ENCODE measurements at places on chromosomes 2 and 18. TPM values are rescaled to one million over a fixed set of nuclear protein-coding genes. Genes with fewer than 3 reads are reported as not detected.

- DNase-seq: no peak
- peak overlapping the region; percentile 90 for H3K27ac ChIP-seq
- H3K4me3 ChIP-seq: no peak overlapping the region
These were observed 3.3 kb downstream of the PSTPIP2 start for GRCh38 chr18:46068763-46069162.

DNA sequence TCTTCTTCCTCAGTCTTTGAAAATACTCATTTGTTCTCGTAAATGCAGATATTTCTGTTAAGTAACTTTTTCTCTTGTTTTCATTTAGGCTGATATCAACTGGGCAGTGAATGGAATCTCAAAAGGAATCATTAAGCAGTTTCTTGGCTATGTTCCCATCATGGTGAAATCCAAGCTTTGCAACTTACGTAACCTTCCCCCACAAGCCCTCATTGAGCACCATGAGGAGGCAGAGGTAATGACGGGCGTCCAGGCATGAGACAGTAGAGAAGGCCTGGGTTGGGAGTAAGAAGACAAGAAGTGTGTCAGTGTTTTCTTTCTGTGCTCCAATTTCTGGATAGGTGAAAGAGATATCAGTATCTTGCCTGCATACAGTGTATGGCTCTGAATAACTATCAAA lies 5.1 kb downstream of the POLR1B start:
- H3K36me3 ChIP-seq: peaks cover 67% of the 10 kb centered on the region
- no peaks in the 10 kb centered on the region for H3K27me3 ChIP-seq
- DNase-seq: peak; percentile 56
- H3K4me1 ChIP-seq: peaks cover 20% of the 10 kb centered on the region
- no peak overlapping the region for H3K4me3 ChIP-seq

SPHKAP gene
- total RNA-seq: not detected

DNA sequence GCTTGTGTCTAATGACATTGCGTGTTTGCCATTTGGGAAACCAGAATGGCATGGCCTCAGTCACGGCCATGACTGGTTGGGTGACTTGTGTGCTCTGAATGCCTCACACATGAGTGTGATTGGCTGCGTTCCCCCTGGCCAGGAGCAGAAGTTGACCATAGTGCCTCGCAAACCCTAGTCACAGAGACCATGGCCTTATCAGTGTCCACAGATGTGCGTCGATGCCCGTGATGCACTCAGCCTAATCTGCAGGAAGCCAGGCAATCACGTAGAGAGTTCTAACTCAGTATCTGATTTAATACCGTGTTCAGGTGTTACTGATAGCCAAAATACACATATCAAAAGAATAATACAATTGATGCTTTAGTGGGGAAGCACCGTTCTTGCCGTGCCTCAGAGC lies 64.0 kb downstream of the BOLA3 start:
- H3K27me3 ChIP-seq: no peaks in the 10 kb centered on the region
- peaks cover 31% of the 10 kb centered on the region for H3K36me3 ChIP-seq
- DNase-seq: no peak
- no peak overlapping the region for H3K27ac ChIP-seq

DNA sequence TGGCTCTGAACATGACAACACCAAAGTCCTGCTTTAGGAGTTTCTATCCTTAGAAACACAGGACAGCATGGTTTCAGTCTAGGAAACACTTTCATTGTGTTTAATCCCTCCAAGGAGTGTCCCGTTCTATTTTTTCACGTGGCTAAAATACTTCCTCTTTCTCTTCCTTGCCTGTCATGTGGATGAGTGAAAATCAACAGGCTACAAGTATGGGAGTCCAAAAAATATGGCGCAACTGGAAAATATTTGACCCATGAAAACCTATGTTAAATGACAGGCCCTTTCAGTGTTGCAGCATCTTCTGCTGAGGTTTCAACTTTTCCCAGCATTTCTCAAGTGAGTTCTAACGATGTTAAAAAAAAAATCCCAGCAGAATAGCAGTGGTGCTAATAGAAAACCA lies 146.3 kb downstream of the LAMA3 start:
- H3K27ac ChIP-seq: no peak overlapping the region
- no peak for DNase-seq
- H3K4me1 ChIP-seq: no peaks in the 10 kb centered on the region
- H3K4me3 ChIP-seq: no peak overlapping the region
- no peaks in the 10 kb centered on the region for H3K27me3 ChIP-seq
- H3K36me3 ChIP-seq: no peaks in the 10 kb centered on the region

DNA sequence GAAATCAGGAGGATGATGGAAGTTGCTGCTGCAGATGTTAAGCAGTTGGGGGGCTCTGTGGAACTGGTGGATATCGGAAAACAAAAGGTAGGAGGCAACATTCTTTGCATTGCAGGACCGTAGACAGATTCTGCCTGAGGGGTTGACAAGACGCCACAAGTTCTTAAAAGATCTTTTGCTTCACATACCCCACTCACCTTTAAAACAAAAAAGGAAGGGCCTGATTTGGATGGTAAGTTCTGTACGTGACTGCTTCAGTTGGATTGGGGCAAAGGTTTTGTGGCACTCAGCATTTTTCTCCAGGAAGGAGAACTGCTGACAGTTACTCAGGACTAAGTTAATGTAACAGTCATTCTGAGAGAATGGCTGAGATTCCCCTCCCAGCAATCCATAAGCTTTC lies 5.2 kb downstream of the CNDP2 start:
- peaks cover 59% of the 10 kb centered on the region for H3K36me3 ChIP-seq
- DNase-seq: no peak
- peaks cover 9% of the 10 kb centered on the region for H3K4me1 ChIP-seq
- no peak overlapping the region for H3K4me3 ChIP-seq
- H3K27ac ChIP-seq: no peak overlapping the region
- H3K27me3 ChIP-seq: no peaks in the 10 kb centered on the region

- no peaks in the 10 kb centered on the region for H3K4me1 ChIP-seq
- no peak for DNase-seq
- no peak overlapping the region for H3K4me3 ChIP-seq
- no peaks in the 10 kb centered on the region for H3K27me3 ChIP-seq
- H3K27ac ChIP-seq: no peak overlapping the region
- no peaks in the 10 kb centered on the region for H3K36me3 ChIP-seq
These were observed 13.9 kb downstream of the ADAM23 start for GRCh38 chr2:206457188-206457634.

DNA sequence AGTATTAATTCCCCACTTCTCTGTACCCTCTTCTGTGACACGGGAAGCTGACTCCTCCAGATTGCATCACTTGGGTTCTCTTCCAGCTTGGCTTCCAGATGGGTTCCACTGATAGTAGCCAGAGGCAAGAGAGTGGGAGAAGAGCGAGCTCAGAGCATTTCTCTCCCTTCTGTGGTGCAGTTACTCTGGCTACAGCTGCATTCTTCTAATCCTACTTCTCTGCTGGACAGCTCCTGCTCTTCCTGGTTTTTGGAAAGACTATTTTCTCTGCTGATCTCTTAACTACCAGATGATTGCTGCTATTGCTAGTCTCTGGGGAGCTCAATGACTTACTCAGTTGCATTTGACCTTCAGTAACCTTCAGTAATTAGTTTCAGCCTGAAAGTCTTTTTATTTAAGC lies 187.5 kb upstream of the MAP2 start:
- H3K36me3 ChIP-seq: no peaks in the 10 kb centered on the region
- H3K4me3 ChIP-seq: no peak overlapping the region
- H3K4me1 ChIP-seq: no peaks in the 10 kb centered on the region
- H3K27me3 ChIP-seq: no peaks in the 10 kb centered on the region

UGT1A8 gene
- total RNA-seq: not detected

CRYGD gene
- not detected for total RNA-seq

SPATA3 gene
- total RNA-seq: not detected

DNA sequence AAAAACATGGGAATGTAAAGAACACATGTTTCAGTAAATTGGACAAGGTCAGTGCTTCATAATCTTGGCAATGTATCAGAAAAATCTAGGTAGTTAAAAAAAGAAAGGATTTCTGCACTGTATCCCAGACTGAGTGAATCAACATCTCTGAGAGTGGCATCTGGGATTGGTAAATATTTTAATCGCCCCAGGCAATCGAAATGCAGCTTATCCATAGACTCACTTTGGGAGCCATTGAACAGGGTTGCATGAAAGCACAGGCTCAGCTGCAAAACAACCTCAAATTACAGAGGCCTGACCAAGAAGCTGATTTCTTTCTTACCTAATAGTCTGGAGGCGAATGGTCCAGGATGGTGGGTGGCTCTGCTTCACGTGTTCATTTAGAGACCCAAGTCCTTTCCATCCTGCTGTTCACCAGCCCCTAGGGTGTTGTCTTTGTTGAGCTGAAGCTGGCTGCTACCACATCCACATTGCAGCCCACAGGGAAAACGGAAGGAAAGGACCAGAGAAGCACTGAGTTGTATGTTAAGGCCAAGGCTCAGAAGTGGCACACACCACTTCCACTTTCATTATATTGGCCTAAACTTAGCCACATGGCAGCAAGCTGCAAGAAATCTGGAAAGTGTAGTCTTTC lies 59.0 kb downstream of the MOGAT1 start:
- H3K4me1 ChIP-seq: peaks cover 30% of the 10 kb centered on the region
- no peaks in the 10 kb centered on the region for H3K36me3 ChIP-seq
- DNase-seq: no peak
- H3K4me3 ChIP-seq: no peak overlapping the region

GRCh38 chr2:202361108-202361507 lies 15.0 kb upstream of the BMPR2 start:
- no peak for DNase-seq
- H3K36me3 ChIP-seq: no peaks in the 10 kb centered on the region
- no peaks in the 10 kb centered on the region for H3K27me3 ChIP-seq
- H3K4me3 ChIP-seq: no peak overlapping the region
- no peak overlapping the region for H3K27ac ChIP-seq

- H3K27ac ChIP-seq: no peak overlapping the region
- H3K36me3 ChIP-seq: no peaks in the 10 kb centered on the region
- peaks cover 6% of the 10 kb centered on the region for H3K4me1 ChIP-seq
- no peak for DNase-seq
These were observed 51.4 kb downstream of the KCNF1 start for GRCh38 chr2:10963155-10963554.

GRCh38 chr2:8641301-8641965 lies 40.4 kb upstream of the ID2 start:
- H3K36me3 ChIP-seq: no peaks in the 10 kb centered on the region
- no peak overlapping the region for H3K4me3 ChIP-seq
- no peaks in the 10 kb centered on the region for H3K27me3 ChIP-seq
- no peak overlapping the region for H3K27ac ChIP-seq

TRABD2A gene
- total RNA-seq: 0.60 TPM

ITPRIPL1 gene
- total RNA-seq: 1.1 TPM

GRCh38 chr2:62423883-62424458 lies 82.0 kb downstream of the TMEM17 start:
- H3K27me3 ChIP-seq: no peaks in the 10 kb centered on the region
- H3K4me1 ChIP-seq: peaks cover 7% of the 10 kb centered on the region
- H3K4me3 ChIP-seq: no peak overlapping the region
- H3K27ac ChIP-seq: no peak overlapping the region
- no peaks in the 10 kb centered on the region for H3K36me3 ChIP-seq
- DNase-seq: no peak

COLEC12 gene
- 4.0 TPM for total RNA-seq

- no peak overlapping the region for H3K4me3 ChIP-seq
- no peaks in the 10 kb centered on the region for H3K27me3 ChIP-seq
- H3K27ac ChIP-seq: no peak overlapping the region
These were observed 59.4 kb downstream of the RHOB start for GRCh38 chr2:20506201-20506685.

EPB41L3 gene
- total RNA-seq: 6.5 TPM

ZSWIM2 gene
- total RNA-seq: not detected

DNA sequence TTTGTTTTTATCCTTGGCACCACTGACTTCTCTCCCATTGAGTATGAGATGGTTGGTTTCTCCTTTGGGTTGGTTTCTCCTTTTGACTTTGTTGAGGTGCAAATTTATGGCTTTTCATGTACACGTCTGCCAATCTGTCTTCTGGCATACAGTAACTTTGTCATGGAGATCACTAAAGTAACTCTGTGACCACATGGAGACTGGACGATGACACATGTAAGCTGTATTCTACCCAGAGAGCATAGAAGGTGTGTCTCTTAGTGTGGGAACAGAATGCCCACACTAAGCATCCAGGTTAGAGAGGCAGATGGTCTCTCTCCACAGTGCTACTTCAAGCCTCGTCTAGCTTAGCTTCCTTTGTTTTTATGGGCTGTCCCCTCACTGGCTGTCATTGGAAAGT lies 897.5 kb downstream of the SUCLG1 start:
- DNase-seq: no peak
- no peaks in the 10 kb centered on the region for H3K27me3 ChIP-seq
- no peaks in the 10 kb centered on the region for H3K4me1 ChIP-seq
- H3K4me3 ChIP-seq: no peak overlapping the region

GRCh38 chr2:198326431-198326830 lies 522.0 kb downstream of the PLCL1 start:
- H3K27me3 ChIP-seq: no peaks in the 10 kb centered on the region
- no peak for DNase-seq
- H3K27ac ChIP-seq: no peak overlapping the region

DNA sequence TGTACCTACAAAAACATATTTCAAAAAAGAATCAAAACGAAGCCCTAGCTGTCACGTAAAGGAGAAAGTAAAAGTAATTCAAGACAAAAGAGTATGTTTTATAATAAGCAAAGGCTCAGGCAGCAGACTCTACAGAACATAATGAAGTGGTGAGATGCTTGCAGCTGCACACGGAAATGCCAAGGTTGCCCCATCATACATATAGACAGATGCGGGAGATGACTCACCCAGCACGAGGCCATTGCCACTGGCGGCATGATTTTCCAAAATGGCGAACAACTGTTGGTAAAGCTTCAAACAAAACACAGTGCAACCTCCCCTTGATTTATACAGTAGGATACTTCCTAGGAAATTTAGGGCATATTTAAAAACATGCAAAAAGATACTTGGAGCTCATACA lies 26.0 kb upstream of the C1QL2 start:
- no peak overlapping the region for H3K4me3 ChIP-seq
- H3K27ac ChIP-seq: no peak overlapping the region
- H3K36me3 ChIP-seq: no peaks in the 10 kb centered on the region
- no peak for DNase-seq

LIMS2 gene
- 20.9 TPM for total RNA-seq

GRCh38 chr2:219386532-219387280 lies 1.0 kb downstream of the DNPEP start:
- peaks cover 7% of the 10 kb centered on the region for H3K36me3 ChIP-seq
- peak overlapping the region; percentile 91 for H3K27ac ChIP-seq
- peaks cover 5% of the 10 kb centered on the region for H3K4me1 ChIP-seq
- peak overlapping the region; percentile 86 for H3K4me3 ChIP-seq

LRRC30 gene
- total RNA-seq: 1.4 TPM

- no peak for DNase-seq
- H3K4me3 ChIP-seq: no peak overlapping the region
- no peak overlapping the region for H3K27ac ChIP-seq
- peaks cover 27% of the 10 kb centered on the region for H3K4me1 ChIP-seq
These were observed 2.1 kb downstream of the RRM2 start for GRCh38 chr2:10124538-10125045.

ZC3H6 gene
- total RNA-seq: 13.8 TPM

All from psoas muscle (tissue), 8 donors.